Pericardium fibroblast (primary cell): ENCODE measurements at places on chromosomes 5 and 9. TPM values are rescaled to one million over a fixed set of nuclear protein-coding genes. Genes with fewer than 3 reads are reported as not detected.

The SPATA31C1 gene
- total RNA-seq = not detected in 2 replicates

The TXNDC8 gene
- total RNA-seq = not detected in 2 replicates

The ADAMTSL1 gene
- total RNA-seq = 14.8 and 37.4 TPM in 2 replicates

The SHISAL2B gene
- not detected in 2 replicates for total RNA-seq

The CCL28 gene
- total RNA-seq = 1.3 and 3.1 TPM in 2 replicates

The IL9 gene
- total RNA-seq = not detected in 2 replicates

The PFN3 gene
- not detected in 2 replicates for total RNA-seq

The IFNA2 gene
- not detected in 2 replicates for total RNA-seq
